ENCODE measurements at places on chromosomes 5 and 9.

DNA sequence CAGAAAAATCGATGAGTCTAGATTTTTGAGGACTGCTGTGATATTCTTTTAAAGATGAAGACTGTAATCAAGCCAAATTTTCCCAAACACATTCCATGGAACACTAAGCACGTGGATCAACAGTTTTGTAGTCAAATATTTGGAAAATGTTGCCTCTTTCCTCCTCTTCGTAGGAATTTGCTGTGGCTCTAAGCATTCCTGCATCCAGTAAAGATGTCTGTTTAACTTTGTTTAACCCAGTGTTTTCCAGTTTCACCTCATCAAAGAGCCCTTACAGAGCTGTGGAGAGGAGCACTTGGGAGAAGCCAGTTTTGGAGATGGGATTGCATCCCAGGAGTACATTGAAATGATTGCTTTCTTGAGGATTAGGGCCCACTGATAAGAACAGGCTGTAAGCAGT, 58.9 kb downstream of the INSYN2B start:
- no peak for DNase-seq

GRCh38 chr5:176438959-176439757, 9.0 kb upstream of the FAF2 start:
- no peak for DNase-seq

GRCh38 chr5:161546095-161546469, 443 bp downstream of the GABRB2 start:
- no peak for DNase-seq

GRCh38 chr9:76166526-76166925, 227.7 kb downstream of the RFK start:
- no peak for DNase-seq

DNA sequence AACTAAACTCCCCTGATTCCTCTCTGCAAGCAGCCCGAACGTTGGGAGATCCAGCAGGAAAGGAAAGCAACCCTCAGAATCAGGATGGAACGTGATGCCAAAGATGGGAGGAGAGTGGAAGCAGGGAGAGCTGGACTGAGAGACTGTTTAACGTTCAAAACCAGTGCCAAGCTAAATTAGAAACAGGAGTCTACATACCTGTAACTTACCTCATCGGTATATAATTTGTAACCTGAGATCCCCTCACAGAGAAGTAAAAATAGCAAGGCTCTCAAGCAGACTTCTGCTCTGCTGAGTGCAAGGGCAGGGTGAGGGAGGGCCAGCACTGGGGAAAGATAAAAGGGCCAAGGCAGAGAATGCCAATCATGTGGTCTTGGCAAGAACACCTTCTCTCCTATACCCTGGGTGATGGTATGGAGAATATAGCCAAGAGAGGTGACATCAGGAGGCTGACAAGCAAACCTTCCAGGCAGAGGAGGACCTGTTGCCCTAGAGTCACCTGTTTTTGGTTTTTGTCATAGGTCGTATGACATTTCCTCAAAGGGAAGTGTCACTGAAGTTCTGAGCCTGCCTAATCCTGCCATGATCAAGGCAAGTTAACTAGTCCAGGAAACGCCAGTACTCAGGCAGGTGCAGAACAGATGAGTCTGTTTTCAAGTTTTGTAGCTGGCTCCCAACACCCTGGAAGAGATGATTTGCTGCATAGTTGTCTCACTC, 472.0 kb downstream of the NFIB start:
- no peak for DNase-seq

DNA sequence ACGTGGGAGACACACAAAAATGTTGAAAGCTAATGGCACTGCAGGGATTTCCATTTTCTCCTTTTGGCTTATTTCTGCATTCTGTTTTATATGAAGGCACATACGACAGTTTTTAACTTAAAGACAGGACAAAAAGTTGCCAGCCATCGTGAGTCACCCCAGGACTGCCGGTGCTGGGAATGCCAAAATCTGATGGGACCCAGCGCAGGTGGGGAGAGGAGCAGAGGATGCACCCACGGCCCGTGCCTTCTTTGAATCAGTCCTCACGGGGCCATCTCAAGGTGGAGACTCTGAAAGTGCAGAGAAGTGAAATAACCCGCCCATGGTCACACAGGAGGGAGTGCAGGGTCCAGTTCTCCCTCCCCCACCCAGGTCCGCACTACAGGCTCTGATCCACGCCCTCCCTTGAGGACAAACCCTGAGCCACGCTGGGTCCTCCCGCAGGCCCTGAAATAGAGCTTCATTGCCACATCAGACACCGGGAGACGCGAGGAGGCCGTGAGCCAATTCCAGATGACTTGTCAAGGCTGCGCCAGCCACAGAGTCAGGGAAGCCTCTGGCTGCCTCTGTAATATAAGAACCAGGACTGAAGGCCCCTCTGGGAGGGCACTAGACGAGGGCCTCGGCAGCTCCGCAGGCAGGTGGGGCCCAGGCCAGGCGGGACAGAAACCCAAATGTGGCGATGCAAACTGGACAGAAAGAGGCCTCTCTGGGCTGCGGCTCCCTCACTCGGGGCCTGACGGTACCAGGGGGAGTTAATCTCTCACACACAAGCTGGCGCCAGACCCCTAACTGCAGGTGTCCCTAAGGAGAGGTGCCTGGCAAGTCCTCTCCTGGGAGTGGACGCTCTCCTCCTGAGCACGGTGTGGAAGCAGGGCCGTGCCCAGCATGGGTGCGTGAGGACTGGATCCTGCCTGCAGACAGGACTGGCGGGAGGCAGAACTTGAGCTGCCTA, 22.9 kb downstream of the ADAMTS2 start:
- DNase-seq = no peak

DNA sequence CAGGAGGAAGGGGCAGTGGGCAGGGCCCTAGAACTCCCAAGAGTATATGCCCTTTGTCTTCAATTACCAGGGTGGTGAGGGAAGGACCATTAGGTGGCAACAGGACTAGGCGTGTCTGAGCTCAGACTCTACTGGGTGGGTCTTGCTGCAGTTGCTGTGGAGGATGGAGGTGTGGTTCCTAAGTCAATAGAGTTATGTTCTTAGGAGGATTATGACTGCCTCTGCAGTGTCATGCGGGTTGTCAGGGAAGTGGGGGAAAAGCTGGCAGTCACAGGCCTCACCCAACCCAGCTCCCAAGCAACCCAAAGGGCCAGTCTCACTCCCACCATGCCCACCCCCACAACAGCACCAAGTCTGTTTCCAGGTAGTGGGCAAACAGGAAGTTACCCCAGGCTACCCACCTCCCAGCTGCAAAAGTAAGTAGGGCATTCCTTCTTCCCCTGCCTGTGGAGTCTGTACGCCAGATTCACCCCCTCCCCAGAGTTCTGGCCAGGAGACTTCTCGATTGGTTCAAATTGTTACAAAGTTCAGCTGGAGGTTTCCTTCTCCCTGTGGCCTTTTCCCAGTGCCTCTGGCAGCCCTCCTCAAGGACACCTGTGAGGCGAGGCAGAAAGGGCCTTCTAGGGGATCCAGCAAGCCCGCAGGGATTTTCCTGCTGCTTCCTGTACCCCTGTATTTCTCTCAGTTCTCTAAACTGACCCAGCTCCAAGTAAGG, 145.3 kb downstream of the HINT1 start:
- DNase-seq = no peak

Measured in activated T-cell treated with anti-CD3 and anti-CD28 coated beads, Interleukin-2, amount 50 U/mL, for 24 hours (primary cell).